ENCODE measurements at places on chromosomes 11 and 22. TPM values are rescaled to one million over a fixed set of nuclear protein-coding genes. Genes with fewer than 3 reads are reported as not detected.

Gene PIWIL4
- 0.12 TPM for total RNA-seq

Gene DEPDC7
- total RNA-seq = 18.7 TPM

Gene OR52H1
- total RNA-seq = not detected

Gene KRTAP5-10
- total RNA-seq = not detected

Gene OSBP2
- total RNA-seq = 0.30 TPM

Gene PHOX2A
- not detected for total RNA-seq

Gene OR2AT4
- total RNA-seq = not detected

Gene ADORA2A
- 1.6 TPM for total RNA-seq

Gene SYCE3
- not detected for total RNA-seq

Gene LMO1
- total RNA-seq = not detected

Gene OR52N4
- total RNA-seq = not detected

Gene CSF2RB
- total RNA-seq = 0.50 TPM

Gene TBC1D22A
- 20.8 TPM for total RNA-seq

Gene RASGRP2
- total RNA-seq = 0.46 TPM

Gene TEF
- total RNA-seq = 7.0 TPM

Gene OR4C12
- total RNA-seq = not detected

Gene CARD16
- 9.4 TPM for total RNA-seq

Gene KLHL35
- not detected for total RNA-seq

Gene CRYAB
- total RNA-seq = 56.5 TPM

Gene BIK
- not detected for total RNA-seq

Gene RCN1
- total RNA-seq = 246 TPM

Gene ANO9
- not detected for total RNA-seq

Gene OR51E2
- 0.10 TPM for total RNA-seq

Gene POU2AF2
- not detected for total RNA-seq

Gene SCGB1A1
- not detected for total RNA-seq

Gene SCGB1C1
- not detected for total RNA-seq

Gene SOX10
- total RNA-seq = not detected

Gene SYT12
- total RNA-seq = not detected

Gene ARHGAP42
- total RNA-seq = 1.7 TPM

Gene PIH1D2
- total RNA-seq = 1.2 TPM

Gene C22orf42
- total RNA-seq = not detected

Gene POTEH
- total RNA-seq = not detected

Gene GAB4
- not detected for total RNA-seq

Gene MS4A7
- total RNA-seq = not detected

Gene CWF19L2
- 6.2 TPM for total RNA-seq

Gene CCDC88B
- total RNA-seq = 0.76 TPM

Gene RFPL3
- not detected for total RNA-seq

Gene TESMIN
- 4.6 TPM for total RNA-seq

Gene UBQLNL
- 0.18 TPM for total RNA-seq

Gene MYEOV
- 93.3 TPM for total RNA-seq

Gene FDXACB1
- total RNA-seq = 1.0 TPM

Gene CASTOR1
- 8.7 TPM for total RNA-seq

Gene MFNG
- total RNA-seq = not detected

Gene CPT1B
- total RNA-seq = 3.2 TPM

Gene MRGPRF
- total RNA-seq = 66.1 TPM

Gene KRTAP5-11
- total RNA-seq = not detected

Gene SLC5A4
- not detected for total RNA-seq

Gene TMEM135
- total RNA-seq = 9.9 TPM

Gene PNPLA3
- total RNA-seq = 5.7 TPM

Gene TEX12
- not detected for total RNA-seq

Gene OR6A2
- not detected for total RNA-seq

Gene NAALAD2
- total RNA-seq = 0.20 TPM

Gene BACE1
- total RNA-seq = 80.8 TPM

Gene SCGB2A2
- not detected for total RNA-seq

Gene C1QTNF4
- total RNA-seq = not detected

Gene OR10D3
- total RNA-seq = not detected

Gene LDHA
- 1,391 TPM for total RNA-seq

Gene OR2AG2
- total RNA-seq = 0.14 TPM

Gene RIMBP3C
- total RNA-seq = 0.17 TPM
